ENCODE measurements at places on chromosomes 12 and 14. TPM values are rescaled to one million over a fixed set of nuclear protein-coding genes. Genes with fewer than 3 reads are reported as not detected.

LRRIQ1 gene
- total RNA-seq: not detected

RALGAPA1 gene
- total RNA-seq: 40.3 TPM

DNA sequence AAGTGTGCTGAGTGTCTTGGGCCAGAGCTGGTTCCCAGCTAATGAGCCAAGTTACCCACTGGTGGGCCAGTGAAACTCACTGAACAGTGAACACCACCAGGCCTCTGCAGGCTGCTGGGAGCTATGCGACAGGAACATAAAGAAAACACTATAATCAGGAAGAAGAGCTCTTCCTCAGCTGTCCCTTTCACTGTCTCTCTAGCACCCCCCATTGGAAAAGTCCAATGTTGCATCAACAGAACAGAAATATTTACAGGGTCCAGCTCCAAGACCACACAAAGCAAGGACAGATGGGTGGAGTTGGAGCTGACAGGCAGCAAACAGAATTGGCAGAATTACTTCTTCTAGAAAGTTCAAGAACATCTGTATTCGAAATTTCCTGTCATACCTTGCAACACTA, 903.6 kb upstream of the TMEM132C start:
- H3K4me3 ChIP-seq: no peak overlapping the region
- no peaks in the 10 kb centered on the region for H3K27me3 ChIP-seq

GRCh38 chr12:49885118-49885517, 18.6 kb downstream of the FAIM2 start:
- no peak overlapping the region for H3K4me3 ChIP-seq
- H3K36me3 ChIP-seq: no peaks in the 10 kb centered on the region
- no peak for DNase-seq

- H3K27me3 ChIP-seq: peaks cover 45% of the 10 kb centered on the region
- no peak overlapping the region for H3K27ac ChIP-seq
- H3K4me1 ChIP-seq: peaks cover 21% of the 10 kb centered on the region
- peaks cover 2% of the 10 kb centered on the region for H3K36me3 ChIP-seq
- no peak overlapping the region for H3K4me3 ChIP-seq
Measured at GRCh38 chr12:102948941-102949352, 8.5 kb upstream of the ASCL1 start.

- no peaks in the 10 kb centered on the region for H3K4me1 ChIP-seq
- no peaks in the 10 kb centered on the region for H3K36me3 ChIP-seq
Measured at GRCh38 chr12:67751381-67751928, 102.9 kb downstream of the DYRK2 start.

- H3K36me3 ChIP-seq: no peaks in the 10 kb centered on the region
- peaks cover 29% of the 10 kb centered on the region for H3K27me3 ChIP-seq
- DNase-seq: no peak
- no peak overlapping the region for H3K4me3 ChIP-seq
Measured at GRCh38 chr12:52324153-52324444, 2.9 kb upstream of the KRT83 start.

PMCH gene
- 3.1 TPM for total RNA-seq

DNA sequence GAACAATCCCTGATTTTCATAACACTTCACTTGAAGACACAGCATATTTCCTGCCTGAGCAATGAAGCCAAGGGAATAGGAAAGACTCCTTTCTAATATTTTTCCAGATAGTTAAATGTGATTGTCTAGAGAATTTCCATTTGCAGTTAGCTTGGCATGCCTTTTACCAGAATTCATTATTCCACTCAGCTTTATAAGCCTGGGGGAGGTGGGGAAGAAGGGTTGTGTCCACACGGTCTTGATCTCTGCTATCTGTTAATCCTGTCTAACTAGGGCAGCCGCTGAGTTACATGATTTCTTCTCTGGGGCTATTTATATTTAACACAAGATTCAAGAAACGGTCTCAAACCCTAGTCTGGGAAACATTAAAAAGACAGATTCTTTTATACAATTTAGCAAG, 146.6 kb upstream of the FSCB start:
- no peaks in the 10 kb centered on the region for H3K36me3 ChIP-seq
- DNase-seq: no peak
- H3K4me3 ChIP-seq: no peak overlapping the region
- no peaks in the 10 kb centered on the region for H3K27me3 ChIP-seq

All from activated T-helper 1 cell treated with anti-CD3 and anti-CD28 coated beads, Interleukin-12 subunit alpha, Interleukin-12 subunit beta, Interleukin-2, Interleukin-4 antibody, amounts not matched to agents 30 ng/mL and 10 ng/mL and 1 ng/mL, durations not matched to agents 14 hours and 24 hours and 36 hours (primary cell).